ENCODE measurements at places on chromosomes 1 and 21. TPM values are rescaled to one million over a fixed set of nuclear protein-coding genes. Genes with fewer than 3 reads are reported as not detected.

DNA sequence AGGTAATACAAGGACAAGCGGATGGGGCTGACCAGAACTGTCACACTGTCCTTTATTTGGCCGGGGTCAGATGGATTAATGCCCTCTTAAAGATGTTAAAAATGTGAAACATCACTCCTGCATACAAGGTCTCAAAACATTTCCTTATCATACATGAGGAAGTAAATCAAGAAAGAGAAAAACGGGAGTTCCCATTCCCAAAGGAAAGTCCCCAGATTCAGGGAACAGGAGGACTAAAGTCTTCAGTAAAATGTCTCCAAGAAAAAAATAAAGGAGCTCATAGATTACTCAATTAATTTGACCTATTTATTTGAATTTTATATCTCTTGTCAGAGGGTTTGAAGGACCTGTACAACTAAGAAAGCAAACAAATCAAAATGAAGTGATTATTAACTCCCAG, 13.4 kb upstream of the HSD11B1 start:
- no peak for DNase-seq

GRCh38 chr1:57637155-57637554, 213.3 kb upstream of the DAB1 start:
- no peak for DNase-seq

GRCh38 chr1:240610636-240611035, 1.3 kb downstream of the GREM2 start:
- no peak for DNase-seq

DNA sequence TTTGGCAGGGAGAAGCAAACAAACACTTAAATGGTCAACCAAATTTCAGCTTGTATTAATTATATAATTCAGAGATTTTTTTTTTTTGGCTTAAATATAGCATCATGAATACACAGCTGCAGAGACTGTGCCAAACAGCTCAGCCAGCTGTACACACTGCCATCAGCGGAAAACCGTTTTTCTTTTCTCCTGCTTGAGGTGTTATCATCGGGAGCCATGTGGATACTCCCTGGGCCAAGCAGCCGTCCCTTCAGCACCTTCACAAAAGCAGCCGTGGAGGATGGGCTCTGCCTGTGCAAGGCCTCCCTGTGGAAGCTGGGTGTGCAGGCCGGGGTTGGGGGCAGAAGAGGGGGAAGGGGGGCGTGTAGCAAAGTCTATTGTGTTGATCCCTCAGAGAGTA, 85.0 kb downstream of the NUF2 start:
- DNase-seq, result no peak

DNA sequence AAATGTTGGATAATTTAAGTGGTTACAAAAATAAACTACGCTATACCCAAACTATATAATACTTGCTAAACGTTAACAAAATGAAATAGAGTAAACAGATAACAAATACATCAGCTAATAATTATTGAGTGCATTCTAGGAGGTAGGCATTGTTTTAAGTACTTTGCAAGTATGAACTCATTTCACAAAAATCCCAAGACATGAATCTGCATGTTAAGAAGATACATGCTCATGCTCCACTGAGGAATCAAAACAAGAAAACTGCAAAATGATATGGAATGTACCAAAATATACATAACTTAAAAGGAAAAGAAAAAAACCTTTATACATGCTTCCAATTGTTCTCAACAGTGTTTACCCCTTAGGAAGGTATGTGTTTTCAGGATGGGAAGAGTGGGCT, 2.5 kb downstream of the FRRS1 start:
- no peak for DNase-seq

DNA sequence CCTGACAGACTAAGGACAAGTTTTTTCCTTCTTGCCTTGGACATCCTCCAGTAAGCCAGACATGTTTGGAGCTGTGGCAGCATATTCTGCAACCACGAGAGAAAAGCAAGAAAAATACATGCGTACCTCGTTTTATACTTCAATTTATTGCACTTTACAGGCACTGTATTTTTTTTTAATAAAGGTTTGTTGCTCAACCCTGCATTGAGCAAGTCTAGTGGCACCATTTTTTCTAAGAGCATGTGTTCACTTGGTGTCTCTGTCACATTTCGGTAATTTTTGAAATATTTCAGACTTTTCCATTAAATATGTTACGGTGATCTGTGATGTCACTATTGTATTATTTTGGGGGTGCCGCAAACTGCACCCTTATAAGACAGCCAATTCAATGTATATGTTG, 2.1 kb upstream of the SSX2IP start:
- no peak for DNase-seq

- DNase-seq, result no peak
Observed at GRCh38 chr1:10813799-10814198, 17.4 kb upstream of the CASZ1 start.

DNA sequence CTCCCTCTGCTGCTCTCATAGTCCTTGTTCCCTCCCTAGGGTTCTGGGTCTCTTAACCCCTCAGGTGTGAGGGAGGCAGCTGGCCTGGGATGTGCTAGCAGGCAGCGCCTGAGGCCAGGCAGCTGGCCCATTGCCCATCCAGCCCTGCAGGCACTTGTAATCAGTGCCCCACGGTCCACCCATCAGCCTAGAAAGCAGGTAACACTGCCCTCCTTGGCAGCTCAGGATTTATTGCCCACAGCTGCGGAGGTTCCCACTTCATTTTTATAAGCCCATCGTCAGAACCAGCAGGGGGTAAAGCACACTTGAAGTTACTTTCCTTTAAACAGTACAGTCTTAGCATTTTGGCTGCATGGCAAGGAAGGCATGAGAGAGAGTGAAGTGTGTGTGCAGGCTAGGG, 70.6 kb downstream of the TMEM53 start:
- DNase-seq, result no peak

DNA sequence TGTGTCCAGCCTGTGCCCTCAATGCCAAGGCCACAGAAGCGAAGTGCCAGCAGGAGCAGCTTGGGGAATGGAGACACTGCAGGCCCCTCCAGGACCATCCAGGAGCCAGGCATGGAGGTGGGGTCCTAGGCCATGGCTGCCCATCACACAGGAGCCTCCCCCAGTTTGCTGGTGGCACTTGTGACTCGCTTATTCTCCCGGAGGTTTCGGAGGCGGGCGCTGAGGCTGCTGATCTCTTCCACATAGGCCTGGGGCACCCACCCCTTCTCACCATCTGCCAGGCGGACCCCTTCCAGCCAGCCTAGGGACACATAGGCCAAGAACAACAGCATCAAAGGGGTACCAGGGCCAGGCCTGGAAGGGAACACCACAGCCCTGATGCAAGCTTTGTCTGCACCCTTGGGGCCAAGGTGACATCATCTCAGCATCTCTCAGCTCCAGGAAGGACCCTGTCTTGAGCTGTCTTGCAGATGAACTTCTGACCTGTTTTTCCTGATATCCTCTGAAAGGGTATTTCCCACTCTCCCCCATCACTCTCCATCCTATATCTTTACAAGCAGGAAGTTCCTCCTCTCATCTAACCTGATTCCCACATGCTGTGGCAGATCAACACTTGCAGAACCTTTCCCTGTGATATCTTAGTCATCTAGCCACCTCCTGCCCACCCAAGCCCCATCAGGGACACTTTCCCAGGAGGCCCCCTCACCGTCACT, 13.9 kb downstream of the ARHGEF19 start:
- DNase-seq, result no peak

- no peak for DNase-seq
Observed at GRCh38 chr1:241590719-241591118, 49.5 kb downstream of the CHML start.

DNA sequence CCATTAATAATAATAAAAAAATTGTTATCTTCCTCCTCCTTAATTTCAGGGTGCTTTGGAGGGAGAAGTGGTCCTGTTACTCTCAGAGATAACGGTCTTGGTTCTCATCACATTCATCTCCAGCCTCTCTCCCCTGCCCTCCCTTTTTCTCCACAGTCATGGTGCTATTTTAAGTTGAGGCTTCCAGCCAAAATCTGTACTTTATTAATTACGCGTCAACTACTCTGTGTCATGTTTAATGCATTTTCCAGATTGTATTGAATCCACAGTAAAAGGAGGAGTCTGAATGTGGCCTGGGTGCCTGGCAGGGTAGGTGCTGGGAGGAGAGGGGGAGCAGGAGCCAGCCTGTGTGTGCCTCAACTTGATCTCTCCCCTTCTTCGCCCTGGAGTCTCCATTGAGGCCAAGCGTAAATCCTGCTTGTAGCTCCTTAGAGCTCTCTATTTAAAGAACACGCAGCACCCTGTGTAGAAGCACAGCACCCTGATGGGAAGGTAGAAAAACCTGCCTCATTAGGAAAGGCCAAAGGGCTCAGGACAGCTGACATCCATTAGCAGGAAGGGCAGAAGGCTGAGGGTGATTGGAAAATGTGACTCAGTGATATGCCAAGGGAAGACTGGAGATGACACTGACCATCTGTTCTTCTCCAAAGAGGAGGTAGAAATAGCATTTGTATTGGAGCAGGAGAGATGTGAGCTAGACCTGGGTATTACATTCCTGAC, 82.4 kb downstream of the PLXNA2 start:
- DNase-seq, result no peak

- DNase-seq, result peak; percentile 75
Observed at GRCh38 chr1:9823943-9824701, at the start of gene CLSTN1. Gene CLSTN1 (minus strand): TSS chr1:9823965. CDS start chr1:9823733, 232 bp downstream.

DPT gene
- 81.5 TPM for total RNA-seq

ANKRD45 gene
- 0.44 TPM for total RNA-seq

IQCC gene
- 2.4 TPM for total RNA-seq

HFM1 gene
- 1.5 TPM for total RNA-seq

CD48 gene
- 1.6 TPM for total RNA-seq

NCF2 gene
- 9.6 TPM for total RNA-seq

PIK3CD gene
- total RNA-seq, result 6.9 TPM

LINGO4 gene
- not detected for total RNA-seq

All from tibial nerve (tissue), 4 donors.